Stimulated activated CD4-positive, alpha-beta T cell treated with anti-CD3 and anti-CD28 coated beads, Interleukin-12 subunit alpha, Interleukin-12 subunit beta, amount 100 ng/mL, for 48 hours (primary cell): ENCODE measurements at places on chromosomes 16 and 17.

DNA sequence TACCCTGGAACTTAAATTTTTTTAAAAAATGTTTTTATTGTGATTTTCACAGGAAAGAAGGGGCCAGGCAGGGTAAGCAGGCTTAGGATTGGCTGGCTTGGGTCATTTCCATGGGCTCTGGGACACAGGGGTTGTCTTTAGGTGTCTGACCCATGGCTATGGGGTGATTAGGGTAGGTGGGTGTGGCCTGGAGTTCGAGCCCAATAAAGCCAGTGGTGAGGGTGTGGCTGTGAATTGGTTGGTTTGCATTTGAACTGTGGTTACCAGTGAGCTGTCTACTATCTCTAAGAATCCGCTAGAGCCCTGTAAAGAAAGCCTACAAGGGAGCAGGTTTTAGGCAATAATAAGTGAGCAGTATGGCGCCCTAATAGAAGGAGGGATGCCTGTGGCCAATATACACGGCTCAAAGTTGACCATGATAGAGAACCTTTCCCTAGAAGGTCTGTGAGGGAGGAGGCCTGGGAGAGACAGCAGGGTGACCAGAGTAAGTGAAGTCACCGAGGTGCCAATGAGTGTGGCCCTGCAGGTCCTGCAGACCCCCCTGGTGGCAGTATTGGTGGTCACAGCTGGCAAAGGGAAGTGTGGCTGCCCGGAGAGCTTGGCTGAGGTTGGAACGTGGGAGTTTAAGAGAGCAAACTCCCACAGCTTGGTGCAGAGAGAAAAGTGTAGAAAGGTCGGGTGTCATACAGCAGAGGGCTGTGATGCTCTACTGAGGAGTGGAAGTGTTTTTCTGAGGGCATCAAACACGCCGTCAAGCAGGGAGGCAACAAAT is 454.0 kb downstream of the WWOX start:
- DNase-seq, result no peak

GRCh38 chr17:48373883-48374282 is 56.1 kb downstream of the SKAP1 start:
- DNase-seq, result no peak

- DNase-seq, result no peak
Measured at GRCh38 chr17:2551493-2551892, 39.8 kb upstream of the METTL16 start.

- no peak for DNase-seq
Measured at GRCh38 chr17:78718575-78719208, 63.4 kb downstream of the CYTH1 start.

- DNase-seq, result no peak
Measured at GRCh38 chr17:6476076-6476809, 32.0 kb downstream of the PIMREG start.

DNA sequence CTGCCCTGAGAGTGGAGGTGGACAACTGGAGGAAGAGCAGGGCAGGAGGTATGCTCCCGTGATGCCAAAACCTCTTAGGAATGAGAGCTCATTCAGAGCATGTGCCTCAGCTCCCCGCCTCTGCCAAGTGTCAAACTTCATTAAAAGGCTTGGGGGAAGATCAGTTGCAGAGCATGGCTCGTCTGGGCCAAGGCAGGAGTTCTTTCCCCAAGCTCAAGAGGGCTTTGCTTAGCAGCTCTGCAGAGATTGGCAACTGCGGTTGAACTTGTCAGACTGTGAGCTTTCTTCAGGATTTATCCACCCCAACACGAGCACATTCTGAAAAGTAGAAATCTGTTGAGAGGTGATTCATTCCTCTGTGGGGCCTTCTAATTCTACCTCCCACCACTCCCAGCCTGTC is 248.1 kb downstream of the HS3ST3A1 start:
- no peak for DNase-seq

- no peak for DNase-seq
Measured at GRCh38 chr16:76676356-76676755, 399.2 kb downstream of the CNTNAP4 start.

DNA sequence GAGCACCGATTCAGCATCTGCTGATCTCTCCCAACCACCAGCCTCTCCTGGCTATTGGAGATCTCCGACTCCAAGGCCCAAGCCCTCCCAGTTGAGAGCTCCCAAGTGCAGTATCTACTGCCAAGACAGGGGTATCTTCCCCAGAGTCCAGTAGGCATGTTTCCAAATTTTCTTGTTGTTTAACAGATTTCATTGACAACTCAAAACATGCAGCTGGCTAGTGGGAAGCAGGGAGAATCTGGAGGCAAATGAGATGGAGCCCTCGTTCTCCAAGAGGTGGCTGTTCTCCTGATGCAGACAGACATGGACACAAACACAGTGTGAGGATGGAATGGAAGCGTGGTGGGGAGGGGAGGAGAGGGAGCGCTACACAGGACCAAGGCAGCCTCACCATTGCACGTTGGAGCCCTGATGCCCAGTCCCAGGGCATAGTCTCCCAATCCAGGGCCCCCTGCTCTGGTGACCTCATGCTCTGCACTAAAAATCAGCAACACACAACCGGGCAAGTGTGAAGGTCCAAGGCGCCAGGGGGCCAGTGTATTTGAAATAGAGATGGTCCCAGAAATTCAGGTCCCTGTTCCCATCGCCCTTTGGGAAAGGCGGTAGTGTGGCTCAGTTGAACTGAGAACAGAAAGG is 31.7 kb downstream of the SMARCE1 start:
- no peak for DNase-seq

DNA sequence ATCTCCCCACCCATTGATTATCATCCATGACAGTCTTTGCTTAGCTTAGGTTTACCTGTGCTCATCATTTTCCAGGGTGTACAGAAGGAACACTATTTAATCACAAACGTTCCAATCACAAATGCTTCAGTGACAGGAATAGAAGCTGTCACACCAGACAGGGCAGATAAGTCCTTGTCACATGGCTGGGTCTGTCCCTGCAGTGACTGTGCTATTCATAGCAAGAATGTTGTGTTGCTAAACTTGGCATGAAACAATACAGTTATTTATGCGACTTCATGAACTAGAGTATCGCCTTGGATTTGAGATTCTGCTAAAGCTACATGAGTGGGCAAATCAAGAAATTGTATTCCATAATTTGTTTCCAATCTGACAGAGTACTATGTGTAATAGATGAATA is 108.4 kb downstream of the CDH13 start:
- no peak for DNase-seq

DNA sequence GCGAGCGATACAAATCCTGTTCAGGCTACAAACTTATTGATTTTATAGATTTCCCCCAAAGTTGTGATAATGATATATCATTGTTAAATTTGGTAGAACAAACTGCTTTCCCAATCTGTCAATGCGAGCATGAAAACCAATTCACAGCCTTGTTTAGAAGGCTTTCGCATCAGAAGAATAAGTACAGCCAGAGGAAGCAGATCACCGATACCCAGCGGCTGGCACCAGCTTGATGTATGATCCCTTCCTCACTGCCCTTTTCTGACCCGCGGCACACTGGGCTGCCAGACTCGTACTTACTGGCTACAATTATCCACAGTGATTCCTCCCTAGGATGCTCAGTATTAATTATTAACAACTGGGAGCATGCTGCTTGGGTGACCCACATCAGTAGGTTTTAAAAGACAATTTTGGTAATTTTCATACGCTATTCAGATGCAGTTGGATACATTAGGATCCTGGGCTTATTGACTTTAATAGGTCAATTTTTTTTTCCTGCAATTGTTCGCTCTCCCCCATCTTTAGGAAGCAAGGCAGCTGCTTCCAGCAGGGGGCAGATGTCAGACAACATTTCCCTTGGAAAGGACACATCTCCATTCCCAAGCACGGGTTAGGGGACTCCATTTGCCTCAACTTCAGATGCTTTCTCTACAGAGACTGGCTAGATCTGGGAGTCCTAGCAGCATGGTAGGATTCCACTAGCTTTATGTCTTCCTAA is 582.7 kb upstream of the PSMD7 start:
- DNase-seq, result no peak

DNA sequence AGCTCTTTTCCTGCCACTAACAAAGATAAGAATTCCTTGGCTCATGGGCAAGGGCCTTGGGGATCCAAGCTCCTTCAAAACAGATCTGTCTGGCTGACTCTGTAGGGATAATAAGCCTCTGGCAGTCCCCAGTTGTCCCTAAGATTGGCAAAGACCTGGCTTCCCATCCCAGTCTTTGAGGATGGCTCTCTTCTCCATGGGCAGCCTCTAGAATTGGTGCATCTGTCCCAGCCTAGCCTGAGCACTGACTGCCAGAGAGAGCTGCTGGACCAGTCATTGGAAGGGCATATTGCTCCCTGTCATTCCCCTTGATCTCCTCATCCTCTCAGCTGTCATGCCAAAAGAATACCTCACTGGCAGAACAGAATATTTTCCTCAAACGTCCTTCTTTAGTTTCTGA is 13.2 kb upstream of the CUEDC1 start:
- DNase-seq, result no peak

GRCh38 chr16:27982184-27982583 is 81.3 kb downstream of the GSG1L start:
- no peak for DNase-seq

DNA sequence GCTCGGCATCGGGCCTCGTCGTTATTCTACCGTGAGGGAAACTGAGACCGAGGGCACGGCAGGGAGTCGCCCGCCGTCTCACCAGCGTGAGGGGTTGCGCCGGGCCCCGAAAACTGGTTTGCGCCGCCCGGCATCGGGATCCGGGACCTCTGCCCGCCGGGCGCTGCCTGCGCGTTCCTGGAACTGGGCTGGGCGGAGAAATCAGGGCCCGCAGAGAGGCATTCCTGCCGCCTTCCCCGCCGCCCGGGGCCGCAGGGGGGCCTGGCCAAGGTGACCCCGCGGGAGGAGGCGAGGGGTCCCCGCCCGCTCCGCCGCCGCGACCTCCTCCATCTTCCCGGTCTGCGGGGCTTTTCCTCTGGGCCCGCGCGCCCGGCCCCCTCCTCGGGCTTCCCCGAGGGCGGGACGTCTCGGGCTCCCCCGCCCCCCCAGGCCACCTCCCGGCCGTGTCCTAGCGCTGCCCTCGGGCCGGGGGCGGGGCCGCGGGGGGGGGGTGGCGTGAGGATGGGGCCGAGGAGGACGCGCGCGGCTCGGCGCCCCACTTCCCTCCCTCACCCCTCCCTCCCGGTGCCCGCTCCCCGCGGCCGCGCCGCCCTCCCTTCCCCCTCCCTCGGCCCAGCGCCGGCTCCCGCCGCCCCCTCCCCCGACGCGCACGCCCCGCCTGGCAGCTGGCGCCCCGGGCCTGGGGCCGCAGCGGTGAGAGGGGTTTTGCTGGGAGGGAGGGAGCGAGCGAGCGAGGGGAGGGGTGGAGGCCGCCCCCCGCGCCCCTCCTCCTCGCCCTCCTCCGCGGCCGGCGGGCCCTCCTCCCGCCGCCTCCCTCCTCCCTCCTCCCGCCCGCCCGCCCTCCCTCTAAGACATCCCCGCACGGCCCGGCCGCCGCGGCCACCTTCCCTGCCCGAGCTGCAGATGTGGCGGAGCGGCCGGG is at the start of gene GLIS2:
GLIS2 (plus strand) TSS at position 882 of the 922 bp plus-strand sequence. CDS start 16,214 bp downstream, outside the sequence.
- DNase-seq, result no peak

DNA sequence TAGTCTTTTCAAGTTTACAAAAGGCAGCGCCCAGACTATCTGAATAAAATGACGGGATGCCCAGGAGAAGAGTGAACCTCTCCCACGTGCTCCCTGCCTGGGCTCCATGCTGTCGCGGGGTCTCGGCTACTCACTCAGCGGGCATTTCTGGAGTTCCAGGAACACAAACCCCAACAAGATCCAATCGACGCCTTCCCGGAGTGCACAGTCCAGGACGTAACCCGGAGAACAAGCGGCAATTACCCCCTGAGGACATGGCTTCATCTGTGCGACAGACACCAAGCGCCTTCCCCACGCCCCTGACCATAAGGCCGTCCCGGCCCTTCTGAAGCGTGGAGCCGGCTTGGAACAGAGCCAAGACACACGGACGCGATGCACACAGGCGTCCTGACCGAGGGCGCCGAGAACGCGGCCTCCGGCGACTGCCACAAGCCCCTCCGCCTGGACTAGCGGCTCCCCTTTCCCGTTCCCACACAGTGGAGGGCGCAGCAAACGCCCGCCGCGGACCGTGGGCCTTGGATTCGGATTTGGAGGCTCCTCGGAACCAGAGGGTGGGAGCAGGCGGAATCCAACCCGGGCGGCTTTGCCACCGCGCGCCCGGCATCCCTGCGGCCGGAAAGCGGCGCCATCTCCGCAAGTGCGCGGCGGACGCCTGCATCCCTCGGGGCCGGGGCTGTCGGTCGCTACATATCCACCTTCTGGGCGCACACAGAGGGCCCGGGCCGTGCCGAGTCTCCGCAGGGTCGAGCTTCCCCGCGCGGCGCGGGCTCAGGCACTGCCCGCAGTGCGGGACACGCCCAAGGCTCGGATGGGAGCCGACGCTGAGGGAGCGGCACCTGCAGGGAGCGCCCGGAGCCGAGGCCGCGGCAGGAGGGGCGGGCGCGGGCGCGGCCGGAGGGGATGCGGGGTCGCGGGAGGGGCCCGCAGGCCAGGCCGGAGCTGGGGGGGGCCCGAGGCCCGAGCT is 725 bp downstream of the ABCA3 start:
- DNase-seq, result no peak

GRCh38 chr16:49556606-49557446 is 183.2 kb downstream of the C16orf78 start:
- DNase-seq, result no peak

DNA sequence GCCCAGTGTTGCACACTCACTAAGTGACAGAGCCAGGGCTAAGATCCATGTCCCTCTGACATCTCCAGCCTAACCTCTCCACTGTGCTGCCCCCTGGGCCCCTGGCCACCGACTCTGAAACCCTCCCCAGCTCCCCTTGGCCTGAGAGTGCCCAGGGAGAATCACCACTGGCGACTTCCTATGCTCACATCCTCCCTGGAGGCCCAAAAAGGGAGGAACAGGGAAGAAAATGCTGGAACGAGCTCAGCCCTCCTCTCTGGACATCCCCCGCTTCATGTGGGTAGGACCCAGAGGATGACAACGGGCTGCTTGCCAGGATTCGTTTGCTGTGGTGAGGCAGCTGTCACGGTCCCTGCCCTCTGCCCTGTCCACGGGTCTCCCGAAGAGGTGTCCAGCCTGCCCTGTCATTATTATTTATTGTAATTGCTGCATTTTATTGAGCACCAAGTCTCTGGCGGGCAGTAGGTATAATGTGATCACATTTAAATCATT is 153.5 kb upstream of the RPL38 start:
- no peak for DNase-seq

- no peak for DNase-seq
Measured at GRCh38 chr16:9402293-9402860, 310.9 kb downstream of the HAPSTR1 start.

DNA sequence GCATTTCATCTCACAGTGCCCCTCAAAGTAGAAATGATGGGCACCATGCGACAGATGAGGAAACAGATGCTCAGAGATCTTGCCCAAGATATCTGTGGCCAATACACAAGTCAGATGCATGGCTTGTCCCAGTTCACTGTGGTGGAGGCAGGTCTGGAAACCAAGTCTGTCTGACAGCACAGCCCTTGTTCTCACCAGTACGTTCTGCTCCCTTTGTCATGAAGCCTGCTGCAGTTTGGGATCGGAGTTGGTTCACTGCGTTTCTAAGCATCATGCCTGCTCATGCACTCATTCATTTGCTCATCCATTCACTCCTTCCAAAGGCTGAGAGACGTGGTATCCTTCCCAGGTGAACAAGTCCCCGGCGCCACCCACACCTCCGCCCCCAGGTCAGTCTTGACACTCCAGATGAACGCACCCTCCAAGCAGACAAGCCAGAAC is 27.2 kb upstream of the MEAK7 start:
- no peak for DNase-seq
